Thyroid gland (tissue), 4 donors: ENCODE measurements at places on chromosomes 3 and 15. TPM values are rescaled to one million over a fixed set of nuclear protein-coding genes. Genes with fewer than 3 reads are reported as not detected.

The TMEM212 gene
- not detected for total RNA-seq

The CD86 gene
- total RNA-seq = 1.5 TPM

The NAA50 gene
- 133 TPM for total RNA-seq

The ALG1L2 gene
- total RNA-seq = 1.7 TPM

The SCN11A gene
- 0.15 TPM for total RNA-seq

The MUSTN1 gene
- 6.9 TPM for total RNA-seq

The SLC24A5 gene
- total RNA-seq = not detected

The THBS1 gene
- total RNA-seq = 15.3 TPM

The TM4SF1 gene
- 32.4 TPM for total RNA-seq

The GHSR gene
- total RNA-seq = not detected

The PCLAF gene
- total RNA-seq = 3.4 TPM

The EPB42 gene
- not detected for total RNA-seq

The PLOD2 gene
- 110 TPM for total RNA-seq

The CA12 gene
- total RNA-seq = 4.7 TPM

The MYO5C gene
- 130 TPM for total RNA-seq

The ERC2 gene
- 7.3 TPM for total RNA-seq

The DOCK3 gene
- 54.2 TPM for total RNA-seq

The GNAT1 gene
- not detected for total RNA-seq

The WNT5A gene
- total RNA-seq = 10.5 TPM

The SERINC4 gene
- total RNA-seq = not detected

The XCR1 gene
- total RNA-seq = not detected

The KBTBD13 gene
- not detected for total RNA-seq

The ROBO1 gene
- 8.6 TPM for total RNA-seq

The TTLL13 gene
- total RNA-seq = 0.22 TPM

The RETNLB gene
- not detected for total RNA-seq

The SEMA3G gene
- 3.7 TPM for total RNA-seq

The CCR9 gene
- total RNA-seq = not detected

The FILIP1L gene
- 17.7 TPM for total RNA-seq

The NTRK3 gene
- total RNA-seq = 3.2 TPM

The PLA2G4F gene
- total RNA-seq = 7.9 TPM

The TRIM42 gene
- not detected for total RNA-seq

The ABTB1 gene
- total RNA-seq = 20.9 TPM

The NMNAT3 gene
- total RNA-seq = 10.3 TPM

The DGKG gene
- 14.5 TPM for total RNA-seq

The SERPINI2 gene
- not detected for total RNA-seq

The UCN2 gene
- not detected for total RNA-seq

The KBTBD12 gene
- not detected for total RNA-seq

The ALDH1L1 gene
- 4.7 TPM for total RNA-seq

The MNS1 gene
- 1.5 TPM for total RNA-seq

The BLOC1S6 gene
- total RNA-seq = 80.1 TPM

The ADAMTS7 gene
- total RNA-seq = 2.5 TPM

The NR1I2 gene
- total RNA-seq = 0.54 TPM

The EPHA3 gene
- total RNA-seq = 37.9 TPM

The SLC9C1 gene
- not detected for total RNA-seq

The CNTN4 gene
- 33.6 TPM for total RNA-seq

The KLHL6 gene
- total RNA-seq = 1.0 TPM

The CSPG5 gene
- total RNA-seq = 0.63 TPM

The TEX55 gene
- total RNA-seq = not detected

The CHRD gene
- total RNA-seq = 14.8 TPM

The ZKSCAN7 gene
- 10.6 TPM for total RNA-seq

The SV2B gene
- 1.5 TPM for total RNA-seq

The GP5 gene
- 0.39 TPM for total RNA-seq

The GPR62 gene
- total RNA-seq = 0.56 TPM

The COL6A5 gene
- 0.11 TPM for total RNA-seq

The DIPK2A gene
- total RNA-seq = 30.6 TPM
